ENCODE measurements at places on chromosomes 16 and 17.

GRCh38 chr17:28983286-28984230 lies 22.3 kb downstream of the SEZ6 start:
- no peak for DNase-seq

GRCh38 chr17:78960928-78961327 lies 18.8 kb downstream of the LGALS3BP start:
- peak; percentile 58 for DNase-seq

DNA sequence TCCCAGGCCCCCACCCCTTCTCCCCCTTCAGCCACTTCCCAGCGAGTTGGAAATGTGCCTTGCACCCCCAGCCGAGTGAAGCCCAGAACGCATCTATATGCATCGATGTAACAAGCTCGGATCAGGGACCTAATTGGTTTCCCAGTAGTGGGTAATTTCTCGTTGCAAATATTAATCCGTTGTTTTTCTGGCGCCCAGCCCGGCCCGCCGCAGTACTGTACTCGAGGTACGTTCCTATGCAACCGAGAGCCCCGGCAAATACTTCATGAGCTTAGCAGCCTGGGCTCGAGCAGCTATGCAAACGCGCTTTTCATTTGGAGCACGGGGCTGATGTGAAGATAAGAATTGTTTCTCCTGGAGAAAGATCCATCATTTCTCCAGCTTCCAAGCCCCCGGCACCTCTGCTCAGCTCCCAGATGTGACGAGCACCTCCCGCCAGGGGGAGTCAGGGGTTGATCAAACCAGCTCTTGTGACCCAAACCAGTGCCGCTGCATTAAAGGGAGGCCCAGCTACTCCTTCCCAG lies 229.8 kb downstream of the KATNIP start:
- DNase-seq: peak; percentile 79

- DNase-seq: no peak
Measured at GRCh38 chr16:79370736-79371135, 229.8 kb downstream of the MAF start.

- DNase-seq: peak; percentile 63
Measured at GRCh38 chr17:48307814-48308411, 122.1 kb downstream of the SKAP1 start.

DNA sequence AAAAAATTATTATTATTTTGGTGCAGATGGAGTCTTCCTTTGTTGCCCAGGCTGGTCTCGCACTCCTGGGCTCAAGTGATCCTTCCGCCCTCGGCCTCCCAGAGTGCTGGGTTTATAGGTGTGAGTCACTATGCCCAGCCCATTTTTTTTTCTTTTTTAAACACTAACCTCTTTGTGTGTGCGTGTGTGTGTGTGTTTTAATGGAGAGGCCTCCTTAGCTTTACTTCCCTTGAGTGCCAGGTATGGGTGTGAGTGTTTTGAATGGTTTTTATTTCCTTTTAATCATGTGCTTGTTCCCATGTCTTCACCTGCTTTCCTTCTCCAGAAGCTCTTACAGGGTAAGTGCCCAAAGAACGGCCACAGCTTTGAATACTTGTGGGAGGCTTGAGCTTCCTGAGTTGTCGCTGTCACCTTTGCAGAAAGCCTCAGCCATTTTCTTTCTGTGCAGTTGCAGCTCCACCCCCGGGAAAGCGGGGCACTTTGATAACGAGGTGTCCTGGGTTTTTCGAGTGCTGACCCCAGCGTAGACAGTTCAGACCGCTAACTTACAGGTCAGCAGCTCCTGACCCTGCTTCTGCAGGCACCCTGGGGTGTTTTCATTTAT lies 22.6 kb downstream of the AKAP1 start:
- no peak for DNase-seq

DNA sequence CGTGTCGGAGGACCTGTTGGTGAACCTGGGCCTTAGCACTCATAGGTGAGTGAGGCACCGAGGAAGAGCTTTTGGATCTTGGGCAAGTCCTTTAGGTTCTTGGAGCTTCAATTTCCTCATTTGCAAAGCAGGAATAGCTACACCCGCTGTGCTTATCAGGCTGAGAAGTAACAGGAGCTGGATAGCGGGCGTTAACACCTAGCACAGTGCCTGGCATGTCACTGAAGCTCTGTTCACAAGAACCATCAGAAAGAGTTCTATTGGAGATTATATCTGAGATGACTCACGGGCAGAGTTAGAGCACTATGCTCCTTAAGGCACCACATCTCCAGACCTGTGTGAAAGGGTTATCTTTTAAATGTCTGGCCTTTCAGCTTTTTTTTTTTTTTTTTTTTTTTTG lies 12.8 kb downstream of the MEOX1 start:
- DNase-seq: no peak

GRCh38 chr17:27356091-27356705 lies 62.3 kb downstream of the WSB1 start:
- DNase-seq: no peak

- DNase-seq: peak; percentile 58
Measured at GRCh38 chr17:50279181-50279526, 4.9 kb downstream of the TMEM92 start.

- no peak for DNase-seq
Measured at GRCh38 chr17:5164436-5164835, 27.2 kb downstream of the ZNF594 start.

GRCh38 chr17:4944163-4944553 lies 4.1 kb downstream of the RNF167 start:
- no peak for DNase-seq

- DNase-seq: peak; percentile 43
Measured at GRCh38 chr17:19470530-19471261, 59.7 kb downstream of the RNF112 start.

GRCh38 chr16:23999663-24000062 lies 163.9 kb downstream of the PRKCB start:
- DNase-seq: no peak

DNA sequence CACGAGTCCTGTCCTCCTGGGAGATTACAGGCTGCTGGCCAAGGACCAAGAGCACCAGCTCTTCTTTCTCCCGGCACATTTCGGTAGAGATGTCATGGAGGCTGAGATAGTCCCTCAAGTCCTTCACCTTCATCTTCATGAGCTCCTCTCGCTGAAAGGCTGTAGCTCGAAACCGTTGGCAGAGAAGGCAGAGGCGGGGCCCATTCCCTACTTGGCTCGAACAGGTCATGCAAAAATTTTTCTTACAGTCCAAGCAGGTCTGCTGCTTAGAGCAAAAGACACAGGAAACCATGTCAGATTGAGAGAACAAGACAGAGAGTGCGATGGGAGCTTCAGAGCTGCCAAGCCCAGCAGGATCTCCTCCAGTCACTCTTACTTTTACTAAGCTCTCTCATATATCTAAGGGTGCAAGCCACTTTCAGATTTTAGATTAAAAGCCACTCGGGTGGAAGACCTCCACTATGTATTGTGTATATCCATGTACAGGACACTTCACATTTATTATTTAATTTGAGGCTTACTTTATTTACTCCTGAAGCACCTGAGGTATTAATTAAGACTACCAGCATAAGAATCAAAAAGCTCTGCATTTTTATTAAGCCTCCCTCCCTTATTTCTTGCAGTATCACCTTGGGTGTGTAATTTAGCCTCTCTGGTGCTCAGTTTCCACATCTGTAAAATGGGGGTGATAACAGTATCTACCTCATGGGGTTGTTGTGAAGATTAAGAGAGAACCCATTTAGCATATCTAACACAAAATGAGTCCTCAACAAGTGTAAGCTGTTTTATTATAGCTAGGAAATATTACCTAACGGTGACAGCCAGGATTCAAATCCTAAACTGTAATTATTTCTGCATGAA lies 41.4 kb downstream of the LIG3 start:
- DNase-seq: no peak

GRCh38 chr17:66487981-66488468 lies 185.6 kb downstream of the PRKCA start:
- no peak for DNase-seq

GRCh38 chr16:86919578-86920305 lies 341.4 kb downstream of the FOXL1 start:
- DNase-seq: no peak

GRCh38 chr17:9380361-9380760 lies 195.3 kb downstream of the STX8 start:
- no peak for DNase-seq

- DNase-seq: no peak
Measured at GRCh38 chr17:39599004-39599664, 8.6 kb downstream of the NEUROD2 start.

- no peak for DNase-seq
Measured at GRCh38 chr16:56115817-56116576, 75.3 kb upstream of the GNAO1 start.

DNA sequence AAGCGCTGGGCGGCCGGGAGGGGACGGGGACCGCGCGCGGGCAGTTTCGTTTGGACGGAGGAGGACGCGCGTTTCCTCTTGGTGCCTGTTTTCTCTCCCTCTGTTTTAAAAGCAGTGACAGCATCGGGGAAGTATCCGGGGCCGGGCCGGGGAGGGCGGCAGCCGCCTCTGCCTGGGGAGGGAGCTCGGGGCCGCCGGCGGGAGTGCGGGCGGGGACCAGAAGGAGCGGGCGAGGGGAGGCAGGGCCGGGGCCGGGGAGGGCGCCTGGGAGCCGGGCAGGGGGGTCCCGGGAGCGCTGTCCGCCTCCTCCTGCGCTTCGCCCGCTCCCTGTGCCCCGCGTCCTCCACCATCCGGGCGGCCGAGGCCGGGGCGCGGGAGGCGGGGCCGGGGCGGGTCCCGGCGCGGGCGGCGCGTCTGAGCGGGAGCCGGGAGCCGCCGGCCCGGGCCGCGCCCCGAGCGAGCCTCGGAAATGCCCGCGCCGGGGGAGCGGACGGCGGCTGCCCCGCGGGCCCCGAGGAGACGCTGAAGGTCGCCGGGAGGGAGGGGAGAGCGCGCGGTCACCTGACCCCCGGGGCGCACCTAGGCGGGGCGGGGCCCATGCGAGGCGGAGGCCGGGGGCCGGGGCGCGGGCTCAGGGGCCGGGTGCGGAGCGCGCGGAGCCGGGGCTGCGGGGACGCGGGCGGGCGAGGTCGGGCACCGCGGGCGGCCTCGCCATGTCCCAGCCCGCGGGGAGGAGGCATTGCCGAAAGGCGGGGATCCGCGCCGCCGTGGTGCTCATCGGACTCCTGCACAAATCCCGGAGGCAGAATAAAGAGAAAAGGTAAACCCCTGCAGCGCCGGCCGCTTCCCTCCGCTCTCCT lies 57.3 kb downstream of the RAP1GAP2 start:
- DNase-seq: peak; percentile 57

DNA sequence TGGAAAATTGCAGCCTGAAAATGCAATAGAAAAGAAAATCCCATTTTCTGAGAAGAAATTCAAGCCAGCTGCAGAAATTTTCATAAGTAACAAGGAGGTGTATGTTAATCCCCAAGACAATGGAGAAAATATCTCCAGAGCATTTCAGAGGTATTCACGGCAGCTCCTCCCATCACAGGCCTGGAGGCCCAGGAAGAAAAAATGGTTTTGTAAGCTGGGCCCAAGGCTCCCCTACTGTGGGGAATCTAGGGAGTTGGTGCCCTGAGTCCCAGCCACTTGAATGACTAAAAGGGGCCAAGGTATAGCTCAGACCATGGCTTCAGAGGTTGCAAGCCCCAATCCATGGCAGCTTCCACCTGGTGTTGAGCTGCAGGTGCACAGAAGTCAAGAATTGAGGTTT lies 93.3 kb upstream of the ZNF267 start:
- DNase-seq: no peak

DNA sequence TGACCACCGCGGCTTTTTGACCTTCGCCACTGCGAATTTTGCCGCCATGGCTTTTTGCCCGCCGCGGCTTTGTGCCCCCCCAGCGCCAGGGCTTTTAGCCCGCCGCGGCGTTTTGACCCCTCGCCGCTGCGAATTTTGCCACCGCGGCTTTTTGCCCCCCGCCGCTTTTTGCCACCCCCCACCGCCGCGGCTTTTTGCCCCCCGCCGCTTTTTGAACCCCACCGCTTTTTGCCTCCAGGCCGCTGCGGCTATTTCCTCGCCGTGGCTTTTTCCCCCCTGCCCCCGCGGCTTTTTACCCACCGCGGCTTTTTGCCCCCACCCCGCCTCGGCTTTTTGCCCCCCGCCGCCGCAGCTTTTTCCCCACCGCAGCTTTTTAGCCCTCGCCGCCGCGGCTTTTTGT lies 134.8 kb upstream of the TP53TG3C start:
- DNase-seq: no peak

DNA sequence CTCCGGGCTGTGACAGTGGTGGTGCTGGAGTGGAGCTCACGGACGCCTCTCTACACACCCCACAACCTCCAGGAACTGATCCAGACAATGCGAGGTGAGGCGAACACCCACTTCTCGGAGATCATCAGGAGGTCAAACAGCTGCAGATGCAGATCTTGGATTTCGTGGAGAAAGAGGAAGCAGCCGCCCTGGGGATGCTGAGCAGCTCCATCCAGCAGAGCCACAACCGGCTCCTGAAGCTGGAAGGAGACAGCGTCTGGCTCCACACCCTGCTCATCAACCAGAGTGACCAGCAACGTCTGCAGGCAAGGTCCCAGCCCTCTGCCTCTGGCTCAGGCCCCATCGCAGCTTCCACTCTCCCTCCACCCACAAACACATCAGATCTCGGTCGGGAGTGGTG lies 13.2 kb upstream of the SLC16A5 start:
- no peak for DNase-seq

GRCh38 chr17:72125742-72126141 lies 4.9 kb downstream of the SOX9 start:
- no peak for DNase-seq

DNA sequence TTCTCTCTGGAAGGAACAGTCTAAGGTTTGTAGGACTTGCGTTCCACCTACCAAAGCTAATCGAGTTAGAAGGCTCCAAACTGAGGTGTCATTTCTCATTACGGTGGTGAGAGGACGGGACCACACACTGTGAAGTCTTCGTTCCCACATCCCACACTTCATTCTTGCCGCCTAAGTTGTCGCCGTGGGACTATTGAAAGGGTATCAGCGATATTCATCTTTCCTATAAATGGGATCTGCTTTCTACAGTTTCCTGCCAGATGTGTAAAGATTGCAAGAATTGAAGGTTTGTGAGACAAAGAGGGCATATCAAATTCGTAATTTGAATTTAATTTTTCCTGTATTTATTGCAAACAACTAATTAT lies 608 bp upstream of the TRIM37 start:
- DNase-seq: no peak

- peak; percentile 66 for DNase-seq
Measured at GRCh38 chr17:46764709-46765401, 53.6 kb downstream of the WNT3 start.

Measured in AG08395 (cell line).